ENCODE measurements at places on chromosomes 16 and 17.
A peak's percentile ranks its signal among the peaks of the same experiment; 100 is the strongest.

GRCh38 chr17:77893144-77894044, 65.1 kb upstream of the TNRC6C start:
- DNase-seq: no peak

DNA sequence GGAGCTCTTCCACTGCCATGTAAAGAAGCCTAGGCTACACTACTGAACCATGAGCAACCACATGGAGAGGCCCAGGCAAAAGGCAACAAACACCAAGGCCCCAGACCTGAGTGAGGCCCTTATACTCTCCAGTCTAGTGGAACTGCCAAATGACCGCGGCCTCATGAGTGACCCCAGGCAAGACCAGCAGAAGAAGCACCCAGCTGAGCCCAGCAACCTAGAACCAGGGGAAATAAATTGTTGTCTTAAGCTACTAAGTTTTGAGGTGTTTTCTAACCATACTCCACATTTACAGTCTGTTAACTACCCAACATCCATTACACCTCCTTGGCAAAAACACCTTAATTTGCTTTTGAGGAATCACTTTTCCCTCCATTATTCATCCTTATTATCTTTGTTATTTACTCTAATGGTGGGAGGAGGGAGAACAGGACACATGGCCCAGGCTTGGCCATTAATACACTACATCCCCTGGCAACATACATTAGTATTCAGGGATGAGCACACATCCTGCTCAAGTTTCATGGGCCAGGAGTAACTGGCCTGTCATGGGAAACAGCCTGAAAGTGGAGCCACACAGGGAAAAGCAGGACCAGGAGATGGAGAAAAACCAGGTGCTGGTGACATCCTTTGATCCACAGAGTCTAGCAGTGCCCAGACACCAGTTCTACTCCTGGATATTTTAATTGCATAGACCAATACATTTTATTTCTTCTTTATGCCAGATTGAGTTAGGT, 26.2 kb downstream of the SLC39A11 start:
- no peak for DNase-seq

DNA sequence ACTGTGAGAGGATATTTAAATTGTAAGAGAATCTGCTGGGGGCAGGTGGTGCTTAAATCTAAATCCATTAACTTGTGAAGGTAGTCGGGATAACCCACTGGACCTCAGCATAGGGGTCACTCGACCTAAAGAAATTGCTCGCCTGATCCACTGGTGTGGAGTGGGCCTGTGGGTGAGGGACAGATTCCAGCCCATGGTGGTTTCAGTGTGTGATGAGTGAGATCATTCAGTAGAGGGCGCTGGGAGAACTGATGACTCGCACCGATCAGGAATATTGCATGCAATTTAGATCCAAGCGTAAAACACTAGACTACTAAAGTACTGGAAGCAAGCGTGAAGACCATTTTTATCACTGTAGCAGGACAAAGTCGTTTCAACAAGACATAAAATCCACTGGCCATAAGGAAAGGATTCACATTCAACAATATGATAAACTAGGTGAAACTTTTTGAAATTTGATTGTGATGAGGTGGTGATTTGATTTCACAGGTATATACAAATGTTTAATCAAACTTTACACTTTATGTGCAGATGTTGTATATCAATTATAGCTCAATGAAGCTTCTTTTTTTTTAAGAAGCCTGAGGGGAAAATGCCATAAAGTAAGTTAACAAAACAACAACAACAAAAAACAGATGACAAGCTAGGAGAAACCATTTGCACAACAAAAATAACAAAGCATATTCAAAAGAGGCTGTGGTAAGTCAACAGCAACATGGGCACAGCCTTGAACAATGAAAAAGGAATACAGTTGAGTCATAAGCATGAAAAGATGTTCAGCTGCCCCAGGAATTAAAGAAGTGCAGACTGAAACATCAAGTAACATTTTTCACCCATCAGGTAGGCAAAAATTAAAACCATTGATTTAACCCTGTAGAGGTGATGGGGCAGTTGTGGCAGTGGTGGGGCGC, 7.5 kb upstream of the TMEM170A start:
- DNase-seq: peak; percentile 40

DNA sequence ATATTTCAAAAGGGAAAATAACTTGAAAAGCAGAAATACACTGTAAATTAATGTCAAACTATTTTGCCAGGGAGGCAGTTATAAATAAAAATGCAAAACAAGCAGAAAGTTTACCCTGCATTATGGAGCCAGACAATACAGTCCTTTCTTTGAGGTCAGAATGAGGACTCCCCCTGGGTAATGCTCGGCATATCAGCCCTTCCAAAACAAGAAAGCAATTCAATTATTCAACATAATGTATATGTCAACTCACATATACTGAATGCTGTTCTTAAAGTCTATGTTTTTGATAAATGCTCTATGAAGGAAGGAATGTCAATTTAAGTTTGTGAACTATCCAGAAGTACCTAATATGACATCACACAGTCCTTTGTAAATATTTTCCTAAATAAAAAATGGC, 72.4 kb downstream of the TTC19 start:
- no peak for DNase-seq

- DNase-seq: no peak
Measured at GRCh38 chr16:50932348-50932935, 190.6 kb downstream of the CYLD start.

GRCh38 chr16:81650982-81651562, 128.0 kb upstream of the PLCG2 start:
- DNase-seq: no peak

DNA sequence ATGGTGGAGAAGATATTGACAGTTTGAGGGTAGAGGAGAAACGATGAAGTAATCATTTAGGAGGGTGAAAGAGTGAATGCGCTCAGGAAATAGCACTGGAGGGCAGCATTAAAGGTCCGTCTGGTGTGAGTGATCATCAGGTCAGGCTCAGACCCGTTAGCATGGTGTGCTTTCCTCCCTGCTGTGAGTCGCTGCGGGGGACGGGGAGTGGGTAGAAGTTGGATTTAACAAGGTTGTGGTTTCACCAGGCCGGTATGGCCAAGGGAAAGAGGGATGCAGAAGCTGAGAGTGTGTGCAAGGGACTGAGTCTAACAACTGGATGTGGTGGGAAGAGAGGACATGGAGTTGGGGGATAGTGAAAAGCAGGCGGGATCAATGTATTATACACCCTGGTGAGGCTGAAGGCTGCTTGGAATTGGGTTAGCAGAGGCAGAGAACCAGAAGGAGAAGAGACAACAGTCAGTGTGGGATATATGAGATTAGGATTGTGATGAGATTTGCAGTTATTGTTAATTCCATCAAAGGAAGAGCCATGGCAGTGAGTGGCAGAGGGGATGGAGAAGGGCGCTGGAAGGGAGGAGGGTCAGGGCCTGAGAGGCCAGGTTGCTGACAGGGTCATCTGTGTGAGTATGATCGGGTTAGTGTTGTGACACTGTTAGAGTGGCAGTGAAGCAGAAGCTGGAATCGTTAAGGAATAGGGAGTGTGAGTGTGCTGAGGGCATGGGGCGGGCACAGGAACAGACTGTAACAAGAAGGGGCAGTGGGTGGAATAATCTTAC, 59.0 kb upstream of the TBX2 start:
- no peak for DNase-seq

GRCh38 chr17:81179861-81180260, 13.8 kb upstream of the AATK start:
- no peak for DNase-seq

GRCh38 chr16:56658327-56658875, 642 bp downstream of the MT1F start:
- no peak for DNase-seq

GRCh38 chr17:75447951-75448856, 8.2 kb upstream of the TMEM94 start:
- DNase-seq: no peak

Measured in stimulated activated CD4-positive, alpha-beta T cell treated with anti-CD3 and anti-CD28 coated beads, Interleukin-15, amount 100 ng/mL, for 24 hours (primary cell).